SIG-M5 (cell line): ENCODE measurements at places on chromosomes 13 and 19.

DNA sequence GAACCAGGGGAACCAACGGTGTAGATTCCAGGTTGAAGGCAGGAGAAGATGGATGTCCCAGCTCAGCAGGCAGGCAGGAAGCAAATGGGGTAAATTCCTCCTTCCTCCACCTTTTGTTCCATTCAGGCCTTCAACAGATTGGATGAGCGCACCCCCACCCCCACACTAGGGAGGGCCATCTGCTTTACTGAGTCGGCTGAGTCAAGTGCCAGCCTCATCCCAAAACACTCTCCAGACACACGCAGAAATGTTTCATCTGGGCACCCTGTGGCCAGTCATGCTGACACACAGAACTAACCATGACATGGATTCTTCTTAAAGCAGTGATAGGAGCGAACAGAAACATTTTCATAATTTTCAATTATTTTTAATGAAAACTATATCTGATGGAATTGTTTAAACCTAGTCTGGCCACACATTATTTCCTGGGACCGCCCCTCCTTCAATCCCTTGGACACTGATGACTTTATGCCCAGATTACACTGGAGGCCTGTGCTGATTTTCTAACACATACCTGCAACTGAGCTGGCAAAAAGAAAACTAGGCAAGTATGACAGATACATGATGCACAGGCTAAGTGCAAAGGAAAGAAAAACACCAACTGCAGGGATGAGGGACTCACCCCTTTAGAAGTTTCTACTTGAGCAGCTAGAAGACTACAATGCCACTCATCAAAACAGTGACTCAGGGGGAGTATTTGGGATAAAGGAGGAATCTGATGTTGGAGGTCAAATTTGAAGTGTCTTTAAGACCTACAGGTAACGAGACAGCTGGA is 154.2 kb downstream of the TNFRSF19 start:
- DNase-seq = no peak

DNA sequence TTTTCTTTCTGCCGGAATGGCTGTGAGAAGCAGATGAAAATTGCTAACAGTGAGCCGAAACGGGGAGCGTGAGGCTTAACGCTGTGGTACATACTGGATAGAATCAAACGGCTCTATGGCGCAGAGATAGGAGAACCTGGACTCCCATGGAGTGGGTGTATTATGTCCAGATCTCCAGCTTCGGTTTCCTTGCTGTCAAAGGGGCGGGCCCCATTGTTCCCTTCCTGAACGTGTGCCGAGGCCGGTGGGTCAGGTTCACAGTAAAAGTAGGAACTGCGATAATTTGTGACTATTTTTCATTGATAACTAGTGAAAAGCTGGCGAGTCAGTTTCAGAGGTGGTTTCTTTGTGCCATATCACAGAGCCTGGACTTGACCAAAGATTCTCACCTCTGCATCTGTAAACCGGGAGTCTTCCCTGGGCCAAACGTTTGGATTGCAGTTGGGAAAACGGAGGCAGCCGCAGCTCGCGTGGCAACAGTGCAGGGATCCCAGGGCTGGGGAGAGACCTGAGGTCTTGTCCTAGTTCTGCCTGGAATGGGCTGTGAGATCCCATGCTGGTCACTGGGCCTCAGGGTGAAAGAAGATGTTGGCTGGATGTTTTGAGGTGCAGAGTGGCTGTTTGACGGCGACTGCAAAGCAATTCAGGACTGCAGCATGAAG is 752 bp downstream of the RPL18A start:
- no peak for DNase-seq

DNA sequence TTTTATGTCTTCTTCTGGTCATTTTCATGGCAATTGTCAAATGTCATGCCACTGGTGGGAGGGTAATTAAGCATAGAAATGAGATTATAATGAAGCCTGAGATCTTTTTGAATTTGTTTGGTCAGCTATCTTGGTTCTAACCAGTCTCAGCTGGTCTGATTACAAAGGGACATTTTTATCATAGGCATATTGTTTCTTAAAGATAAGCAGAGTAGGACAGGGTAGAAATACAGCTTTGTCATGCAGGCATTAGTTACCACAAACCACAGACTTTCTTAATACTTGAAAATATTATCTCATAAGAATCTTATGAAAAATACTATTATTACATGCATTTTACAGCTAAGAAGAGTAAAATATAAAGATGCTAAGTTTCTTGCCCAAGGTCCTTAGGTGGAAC is 1761.5 kb downstream of the PCDH9 start:
- DNase-seq = no peak

- DNase-seq = no peak
These were observed 246.9 kb downstream of the DCLK1 start for GRCh38 chr13:35884211-35884760.

GRCh38 chr13:64413529-64413928 is 2816.6 kb downstream of the PCDH9 start:
- DNase-seq = no peak

- no peak for DNase-seq
These were observed 29.1 kb downstream of the SIGLEC5 start for GRCh38 chr19:51600940-51601580.

DNA sequence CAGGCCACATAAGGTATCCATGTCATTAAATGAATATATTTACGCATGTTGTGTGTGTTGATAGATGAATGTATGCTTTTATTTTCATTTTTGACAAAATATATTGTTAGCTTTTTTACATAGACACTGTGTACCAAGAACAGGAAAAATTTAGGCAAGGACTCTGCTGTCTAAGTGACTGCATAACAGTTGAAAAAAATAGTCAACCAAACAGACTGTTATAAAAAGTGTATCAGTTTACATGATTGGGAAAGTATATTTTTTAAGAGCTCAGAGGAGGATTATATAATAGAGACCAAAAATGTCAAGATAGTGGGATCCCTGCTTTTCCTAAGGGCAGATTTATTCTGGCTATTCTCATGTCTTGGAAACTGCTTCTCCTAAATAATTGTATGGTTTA is 858.0 kb downstream of the SLITRK1 start:
- DNase-seq = no peak

DNA sequence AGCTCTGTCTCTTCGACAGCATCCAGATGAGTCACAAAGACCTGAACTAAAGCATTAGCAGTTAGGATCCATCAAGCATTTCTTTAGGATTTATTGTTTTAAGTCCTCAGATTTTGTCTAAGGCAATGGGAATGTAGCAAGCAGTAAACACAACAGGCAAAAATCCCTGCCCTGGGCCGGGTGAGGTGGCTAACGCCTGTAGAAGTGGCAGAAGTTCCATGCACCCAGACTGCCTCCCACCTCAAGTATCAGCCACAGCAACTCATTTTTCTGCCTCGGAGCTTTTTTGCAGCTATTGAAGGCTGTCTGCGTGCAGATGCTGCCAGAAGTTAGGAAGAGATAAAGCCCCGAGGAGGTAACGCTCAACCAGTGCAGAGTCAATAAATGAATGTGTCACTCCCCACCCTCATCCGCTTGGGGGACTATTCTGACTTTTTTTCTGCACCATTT is 47.1 kb upstream of the MRI1 start:
- no peak for DNase-seq

- DNase-seq = no peak
These were observed 88.8 kb downstream of the LMO7 start for GRCh38 chr13:75724752-75725517.

DNA sequence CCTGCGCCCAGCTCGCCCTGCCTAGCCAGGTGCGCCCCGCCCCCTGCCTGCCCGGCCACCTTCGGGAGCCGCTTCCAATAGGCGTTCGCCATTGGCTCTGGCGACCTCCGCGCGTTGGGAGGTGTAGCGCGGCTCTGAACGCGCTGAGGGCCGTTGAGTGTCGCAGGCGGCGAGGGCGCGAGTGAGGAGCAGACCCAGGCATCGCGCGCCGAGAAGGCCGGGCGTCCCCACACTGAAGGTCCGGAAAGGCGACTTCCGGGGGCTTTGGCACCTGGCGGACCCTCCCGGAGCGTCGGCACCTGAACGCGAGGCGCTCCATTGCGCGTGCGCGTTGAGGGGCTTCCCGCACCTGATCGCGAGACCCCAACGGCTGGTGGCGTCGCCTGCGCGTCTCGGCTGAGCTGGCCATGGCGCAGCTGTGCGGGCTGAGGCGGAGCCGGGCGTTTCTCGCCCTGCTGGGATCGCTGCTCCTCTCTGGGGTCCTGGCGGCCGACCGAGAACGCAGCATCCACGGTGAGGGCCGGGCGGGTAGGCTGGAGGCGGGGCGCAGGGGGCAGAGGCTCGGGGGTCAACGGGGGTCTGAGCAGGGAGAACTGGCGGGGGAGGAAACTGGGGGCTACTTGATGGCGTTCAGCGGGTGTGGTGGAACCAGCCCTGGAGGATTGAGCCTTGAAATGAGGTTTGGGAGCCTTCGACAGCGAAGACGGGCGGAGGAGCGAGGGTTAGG is at the start of gene SPINT2:
Gene SPINT2, plus strand, starts transcription at position 88 of the 727 bp plus-strand sequence. Its CDS starts 320 bp downstream, at position 408.
- no peak for DNase-seq

DNA sequence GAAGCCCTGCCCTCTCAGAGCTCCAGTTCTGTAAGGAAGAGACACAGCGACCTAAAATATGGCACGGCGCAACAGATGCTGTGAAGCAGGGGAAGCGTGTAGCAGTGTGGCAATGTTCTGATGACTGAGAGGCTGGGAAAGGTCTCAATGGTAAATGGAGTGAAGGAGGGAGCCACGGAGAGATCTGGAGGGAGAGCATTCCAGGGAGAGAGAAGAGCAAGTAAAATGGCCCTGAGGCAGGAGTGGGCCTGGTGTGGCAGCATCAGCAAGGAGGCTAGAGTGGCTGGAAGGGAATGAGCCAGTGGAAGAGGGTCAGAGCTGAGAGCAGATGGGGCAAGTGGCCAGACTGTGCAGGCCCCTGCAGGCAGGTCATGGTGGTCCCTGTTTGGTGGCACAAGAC is 16.4 kb downstream of the RCN3 start:
- DNase-seq = no peak

DNA sequence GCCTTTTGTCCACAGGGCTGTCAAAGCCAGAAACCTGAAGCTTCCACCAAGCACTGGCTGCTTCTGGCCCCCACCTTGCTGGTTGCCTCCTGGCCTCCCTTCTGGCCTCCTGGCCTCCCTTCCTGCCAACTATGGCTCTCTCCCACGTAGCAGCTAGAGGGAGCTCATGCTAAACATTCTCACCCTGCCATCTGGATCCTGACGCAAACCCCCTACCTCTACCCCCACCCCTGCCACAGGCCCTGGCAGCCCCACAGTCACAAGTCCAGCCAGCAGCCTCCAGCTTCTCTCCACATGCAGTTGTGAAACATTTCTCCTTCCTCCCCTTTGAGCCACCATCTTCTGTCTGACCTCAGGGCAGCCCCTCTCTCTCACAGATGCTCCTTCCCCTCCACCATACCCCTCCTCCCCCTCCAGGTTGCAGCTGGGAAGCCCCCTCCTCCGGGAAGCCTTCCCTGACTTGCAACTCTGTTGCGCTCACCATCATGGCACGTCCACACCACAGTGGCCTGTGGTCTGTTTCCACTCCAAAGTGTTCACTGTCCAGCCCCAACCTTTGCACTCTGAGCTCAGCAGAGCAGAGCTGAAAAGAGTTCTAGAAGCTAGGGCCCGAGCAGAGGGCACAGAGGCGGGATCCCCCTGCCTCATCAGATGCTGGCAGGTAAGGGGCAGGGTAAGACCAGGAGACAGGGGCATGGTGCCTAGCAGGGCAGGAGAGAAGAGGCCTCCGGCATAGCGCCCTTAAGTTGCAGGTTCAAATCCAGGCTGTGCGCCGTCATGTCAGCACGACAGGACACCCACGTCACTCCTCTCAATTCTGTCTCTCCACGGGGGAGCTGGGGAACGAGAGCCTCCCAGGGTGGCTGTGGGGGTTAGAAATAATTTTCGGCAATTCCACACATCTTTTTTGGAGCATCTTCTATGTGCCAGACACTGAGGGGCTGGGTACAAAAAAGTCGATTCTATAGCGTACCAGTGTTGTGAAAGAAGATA is 7.3 kb downstream of the ADGRL1 start:
- DNase-seq = no peak

DNA sequence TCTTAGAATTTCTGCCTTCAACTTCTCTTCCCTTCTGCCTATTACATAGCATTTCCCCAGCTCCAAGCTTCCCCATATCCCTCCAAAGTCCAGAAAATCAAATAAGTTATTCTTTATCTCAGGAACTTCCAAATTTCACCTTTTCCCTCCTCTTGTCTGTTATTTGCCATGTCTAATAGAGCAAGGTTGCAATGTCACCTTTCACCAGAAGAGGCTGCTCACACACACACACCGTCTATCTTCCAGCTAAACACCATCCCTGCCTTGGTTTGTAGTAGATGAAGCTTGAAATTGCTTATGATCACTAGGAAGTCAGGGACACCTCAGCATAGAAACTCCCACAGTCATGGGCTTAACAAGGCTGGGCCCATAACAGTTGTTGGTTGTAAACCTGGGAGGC is 48.4 kb downstream of the ZNRF4 start:
- no peak for DNase-seq

GRCh38 chr19:29858621-29859020 is 46.8 kb downstream of the CCNE1 start:
- DNase-seq = no peak

DNA sequence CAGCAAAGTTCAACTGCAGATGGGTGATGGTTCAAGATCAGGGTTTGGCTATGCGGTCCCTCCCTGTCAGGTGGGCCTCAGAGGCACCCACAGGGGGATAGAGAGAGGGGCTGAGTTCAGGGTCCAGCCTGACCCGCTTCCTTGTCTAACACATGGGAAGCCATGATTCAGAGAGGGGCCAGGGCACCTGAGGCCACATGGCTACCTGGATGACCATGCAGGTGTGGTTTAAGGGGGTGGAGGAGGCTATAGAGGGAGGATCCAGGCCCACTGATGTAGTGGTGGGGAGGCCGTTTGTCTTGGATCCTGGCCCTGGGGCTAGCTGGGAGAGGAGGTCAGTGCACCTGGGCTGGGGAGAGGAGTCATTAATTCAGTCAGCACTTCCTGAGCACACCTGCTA is 56.7 kb downstream of the ZNF536 start:
- no peak for DNase-seq
